NCI-H1930 (cell line): ENCODE measurements at places on chromosomes 7 and 10.

GRCh38 chr7:141023295-141023694 is 8.5 kb upstream of the MRPS33 start:
- no peak for DNase-seq

DNA sequence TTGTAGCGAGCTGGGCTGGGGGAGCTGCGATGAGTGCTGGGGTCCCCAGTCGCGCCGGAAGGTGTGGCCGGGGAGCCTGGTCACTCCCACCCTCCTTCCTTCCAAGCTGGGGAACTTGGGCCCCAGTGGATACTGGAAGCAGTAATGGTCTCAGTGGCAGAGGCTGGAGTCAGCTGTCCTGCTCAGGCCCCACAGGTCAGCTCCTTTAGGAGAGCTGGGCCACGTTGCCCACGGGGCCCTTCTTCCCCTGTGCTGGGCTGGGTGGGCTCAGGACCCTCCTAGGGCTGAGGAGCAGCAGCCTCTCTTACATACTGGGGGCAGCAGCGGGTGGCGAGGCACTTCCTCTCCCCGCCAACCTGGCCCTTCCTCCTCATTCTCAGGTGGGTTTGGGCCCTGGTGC is 200.6 kb upstream of the MKI67 start:
- DNase-seq = no peak

GRCh38 chr7:1912593-1913465 is 242.8 kb downstream of the ELFN1 start:
- no peak for DNase-seq

DNA sequence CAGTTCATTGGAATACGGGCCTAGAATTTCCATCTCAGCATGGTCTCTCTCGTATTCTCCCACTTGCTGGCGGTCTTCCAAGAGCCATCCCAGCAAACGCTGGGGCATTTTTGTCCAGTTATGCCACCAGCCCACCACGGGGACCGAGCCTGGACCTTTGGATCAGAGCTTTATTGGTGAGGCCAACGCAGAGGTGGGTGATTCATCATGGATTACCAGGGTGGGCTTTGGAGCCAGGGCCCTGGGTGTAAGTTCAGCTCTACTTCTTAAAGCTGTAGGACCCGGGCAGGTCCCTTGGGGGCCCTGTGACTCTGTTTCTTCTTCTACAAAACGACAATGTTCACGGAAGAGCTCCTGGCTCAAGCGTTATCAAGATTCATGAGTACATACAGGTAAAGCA is 22.7 kb upstream of the PITRM1 start:
- DNase-seq = no peak

DNA sequence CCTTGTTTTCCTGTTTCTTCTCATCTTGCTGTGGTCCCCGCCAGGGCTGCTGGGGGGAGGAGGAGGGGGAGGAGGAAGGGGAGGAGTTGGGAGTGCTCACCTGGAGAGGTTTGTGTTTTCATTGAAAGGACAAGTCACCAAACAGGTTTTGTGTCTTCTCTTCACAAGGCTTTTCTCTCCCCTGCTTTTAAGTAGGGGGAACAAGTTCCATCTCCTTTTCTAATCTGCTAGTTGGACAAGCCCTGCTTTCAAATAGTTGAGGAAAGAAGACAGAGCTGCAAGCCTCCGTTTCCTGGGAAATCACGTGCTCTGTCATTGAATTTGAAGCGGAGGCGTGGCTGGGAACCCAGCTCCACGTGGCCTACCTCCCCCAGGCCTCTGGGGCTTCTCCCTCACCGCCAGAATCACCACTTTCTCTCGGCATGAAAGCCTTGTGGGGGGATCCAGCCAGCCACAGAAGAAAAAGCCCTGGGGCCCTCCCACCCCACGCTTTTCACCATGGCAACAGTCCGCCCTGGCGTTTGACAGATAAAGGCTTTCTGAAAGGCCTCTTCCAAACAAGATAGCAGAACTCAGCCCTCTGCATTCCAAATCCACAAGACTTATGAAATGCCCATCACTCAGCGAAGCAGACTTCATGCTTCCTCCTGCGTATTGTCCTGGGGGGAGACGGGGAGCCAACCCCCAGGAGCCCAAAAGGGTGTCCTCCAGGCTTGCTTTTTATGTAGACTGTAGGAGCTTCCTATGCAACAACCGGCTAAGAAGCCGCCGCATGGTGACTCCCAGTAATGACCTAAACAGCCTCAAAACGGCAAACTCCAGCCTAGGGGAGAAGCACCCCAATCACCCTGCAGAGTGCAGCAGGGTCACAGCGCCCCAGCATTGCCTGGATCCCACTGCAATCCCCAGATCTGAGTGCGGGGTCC is 51.7 kb downstream of the PROSER2 start:
- no peak for DNase-seq

DNA sequence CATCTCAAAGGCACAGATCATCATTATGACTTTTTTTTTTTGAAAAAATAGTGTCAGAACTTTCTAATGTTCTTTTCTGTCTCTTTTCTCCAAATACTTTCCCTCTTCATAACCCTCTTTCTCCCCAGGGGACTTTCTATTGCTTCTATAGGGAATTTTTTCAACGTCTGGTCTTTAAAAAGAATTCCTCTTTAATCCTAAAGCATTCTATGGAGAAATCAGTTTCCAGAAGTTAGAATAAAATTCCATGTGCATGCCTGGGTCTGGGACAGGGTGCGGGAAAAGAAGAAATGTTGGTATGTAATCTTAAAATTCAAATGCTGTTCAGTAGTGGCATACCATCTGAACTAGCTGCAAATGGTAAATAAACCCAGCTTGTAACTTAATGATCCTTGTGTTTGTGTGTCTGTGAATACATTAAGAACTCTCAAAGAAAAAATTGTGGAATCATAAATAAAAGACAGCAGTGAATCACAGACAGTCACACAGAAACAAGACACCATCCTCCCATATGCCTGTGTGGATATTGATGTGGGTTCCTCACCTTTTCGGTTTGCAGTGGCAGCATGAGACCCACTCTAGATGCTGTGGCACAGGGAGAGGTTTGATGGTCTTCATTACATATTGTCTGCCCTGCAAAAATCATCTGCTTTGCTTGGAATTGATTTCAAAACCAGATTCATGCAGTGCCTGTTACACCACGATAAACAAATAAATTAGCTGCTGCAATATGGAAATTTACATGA is 374.7 kb upstream of the NRP1 start:
- DNase-seq = no peak

GRCh38 chr10:60368875-60369546 is 20.7 kb downstream of the ANK3 start:
- DNase-seq = no peak

DNA sequence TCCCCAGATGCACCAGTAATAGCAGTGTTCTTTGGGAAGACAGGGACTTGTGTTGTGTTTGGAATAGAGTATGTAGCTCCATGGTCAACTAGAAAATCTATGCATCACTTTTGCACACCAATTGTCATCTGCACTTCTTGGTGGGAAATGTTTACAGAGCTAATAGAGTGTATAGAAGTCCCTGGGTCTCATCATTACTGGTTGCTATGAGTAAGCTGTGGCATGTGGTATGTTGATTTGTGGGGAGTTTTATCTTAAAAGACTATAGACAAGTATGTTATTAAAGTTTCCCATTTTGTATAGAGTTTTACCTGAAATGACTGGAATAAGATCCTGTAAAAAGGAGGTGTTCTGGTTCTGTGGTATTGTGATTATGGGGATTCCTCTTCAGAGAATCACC is 55.4 kb upstream of the PRSS1 start:
- no peak for DNase-seq

GRCh38 chr7:102320601-102321350 is 34.1 kb downstream of the SH2B2 start:
- no peak for DNase-seq

- DNase-seq = no peak
Observed at GRCh38 chr10:43026039-43026973, 50.6 kb upstream of the RET start.

DNA sequence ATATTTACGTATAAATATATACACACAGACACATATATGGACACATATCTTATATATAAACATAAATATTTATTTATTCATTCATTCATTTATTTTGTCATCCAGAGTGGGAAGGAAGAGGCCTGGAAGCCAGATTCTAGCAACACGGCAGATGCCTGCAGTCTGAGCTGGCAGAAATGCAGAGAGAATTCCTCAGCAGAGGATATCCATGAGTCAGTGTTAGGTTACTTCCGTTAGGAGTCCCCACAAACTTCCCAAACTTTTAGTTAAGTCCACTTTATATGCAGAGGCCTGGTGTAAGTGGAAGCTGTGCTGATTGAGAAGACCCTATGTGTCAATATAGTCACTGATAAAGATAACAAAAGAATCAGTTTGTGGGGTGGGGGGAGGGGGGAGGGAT is 89.6 kb downstream of the PPP1R17 start:
- no peak for DNase-seq

DNA sequence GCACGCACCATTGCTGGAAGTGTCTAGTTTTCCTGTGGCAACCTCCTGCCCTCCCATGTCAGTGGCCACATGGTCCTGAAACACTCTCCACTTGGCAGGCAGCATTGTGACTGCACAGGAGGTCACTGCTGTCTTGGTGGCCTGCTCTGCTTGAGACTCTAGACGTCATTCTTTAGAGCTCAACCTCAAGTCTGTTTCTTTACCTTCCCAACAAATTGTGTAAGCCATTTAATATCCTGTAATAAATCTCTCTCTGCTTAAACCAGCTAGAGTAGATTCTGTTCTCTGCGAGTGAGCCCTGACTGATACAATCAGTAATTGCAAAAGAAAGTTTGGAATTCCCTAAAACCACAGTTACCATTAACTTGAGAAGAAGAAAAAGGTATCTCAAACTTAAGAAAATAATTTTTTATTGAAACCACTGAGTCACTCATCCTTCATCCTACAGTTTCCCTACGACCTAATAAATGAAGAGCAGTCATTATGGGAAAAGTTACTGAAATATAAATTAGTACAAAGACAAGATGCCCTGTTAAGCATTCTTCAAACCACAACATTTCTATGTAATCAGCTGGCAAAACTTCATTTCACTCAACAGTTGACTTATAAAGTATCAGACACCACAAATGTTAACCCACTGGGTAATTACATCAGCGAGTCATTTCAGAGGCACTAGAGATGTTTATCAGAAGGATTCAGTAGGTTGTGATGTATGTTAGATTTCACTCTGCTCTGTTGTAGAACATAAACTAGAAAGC is 18.0 kb downstream of the SLC25A13 start:
- no peak for DNase-seq

DNA sequence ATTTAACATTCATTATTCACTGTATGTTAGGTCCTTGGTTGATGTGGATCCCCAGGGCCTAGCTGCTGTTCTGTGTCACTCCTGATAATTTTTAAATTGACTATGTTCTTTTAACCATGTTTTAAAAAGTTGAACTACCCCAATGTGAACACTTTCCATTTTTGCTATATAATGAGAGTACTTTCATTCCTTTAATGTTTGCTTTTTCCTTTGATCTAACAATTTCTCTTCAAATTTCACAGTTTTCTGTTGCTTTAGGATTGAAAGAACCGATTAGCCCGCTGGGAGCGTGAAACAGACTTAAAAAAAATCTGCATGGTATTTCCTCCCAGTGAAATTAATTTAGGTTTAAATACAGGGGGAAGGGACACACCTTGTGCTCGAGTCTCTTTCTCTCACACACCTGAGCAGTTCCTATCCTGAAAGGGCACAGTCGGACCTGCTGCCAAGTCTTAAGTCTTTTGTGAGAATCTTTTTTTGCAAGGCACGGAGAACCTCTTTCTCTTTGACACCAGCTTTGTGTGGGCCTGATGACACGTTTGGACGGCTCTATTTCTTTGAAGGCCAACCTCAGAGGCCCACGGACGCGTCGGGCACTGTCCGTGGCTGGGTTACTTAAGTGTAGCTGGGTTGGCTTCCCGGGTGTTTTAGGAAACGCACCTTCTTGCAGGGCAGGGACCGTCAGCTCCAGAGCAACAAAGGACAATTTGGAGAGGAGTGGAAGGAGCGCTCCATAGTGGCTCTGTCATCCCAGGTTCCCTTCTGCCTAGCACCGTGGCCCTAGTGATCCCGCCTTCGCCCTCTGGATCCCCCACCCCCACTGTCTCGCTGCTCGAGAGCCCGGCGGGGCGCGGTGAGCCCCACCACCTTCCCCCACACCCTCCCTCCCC is 1.0 kb upstream of the CHN2 start:
- no peak for DNase-seq

DNA sequence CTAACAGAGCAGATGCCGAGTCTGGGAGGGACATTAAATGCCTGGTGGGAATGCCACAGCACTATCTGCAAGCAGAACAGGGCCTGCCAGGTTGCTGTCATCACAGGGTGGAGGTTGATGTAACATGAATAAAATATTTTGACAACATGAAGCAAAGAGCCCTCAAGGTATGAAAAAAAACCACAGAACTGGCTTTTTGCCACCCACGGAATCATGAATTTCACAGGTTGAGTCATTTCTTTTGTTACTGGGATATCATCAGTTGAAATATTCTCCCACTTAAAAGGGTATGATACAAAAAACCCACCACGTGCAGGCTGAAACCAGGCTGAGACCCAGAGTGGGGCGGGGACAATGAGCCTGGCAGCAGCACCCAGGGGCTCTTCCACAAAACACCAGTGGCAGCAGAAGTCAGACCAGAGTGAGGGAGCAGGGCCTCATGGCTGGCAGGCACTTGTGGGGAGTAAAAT is 220.1 kb downstream of the TNS3 start:
- DNase-seq = no peak

- DNase-seq = no peak
Observed at GRCh38 chr10:95229724-95230627, 35.9 kb downstream of the ACSM6 start.

- DNase-seq = no peak
Observed at GRCh38 chr10:16968416-16969041, 151.3 kb upstream of the RSU1 start.

DNA sequence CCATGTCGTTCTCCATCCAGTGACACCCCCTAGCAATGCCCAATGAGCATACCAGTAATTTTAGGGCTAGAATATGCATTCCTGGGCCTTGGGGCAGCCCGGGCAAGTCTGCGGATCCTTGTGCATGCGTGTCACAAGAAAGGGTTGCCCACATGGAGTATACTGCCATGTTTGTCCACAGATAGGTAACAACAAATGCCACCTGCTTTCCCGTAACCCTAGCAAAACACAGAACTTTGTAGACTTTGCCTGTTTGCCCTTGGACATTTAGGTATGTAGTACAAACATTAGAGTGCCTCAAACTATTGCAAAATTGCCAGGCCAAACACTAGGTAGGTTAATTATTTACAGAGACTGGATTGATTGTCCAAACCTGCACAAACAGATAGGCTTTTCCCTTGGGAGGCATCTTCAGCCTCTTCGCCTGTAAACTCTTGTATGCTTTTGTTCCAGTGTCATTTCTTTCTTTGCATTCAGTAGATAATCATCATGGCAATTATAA is 117.0 kb downstream of the ADCY1 start:
- no peak for DNase-seq
